Hepatic stellate cell (primary cell): ENCODE measurements at places on chromosomes 1 and 21.

DNA sequence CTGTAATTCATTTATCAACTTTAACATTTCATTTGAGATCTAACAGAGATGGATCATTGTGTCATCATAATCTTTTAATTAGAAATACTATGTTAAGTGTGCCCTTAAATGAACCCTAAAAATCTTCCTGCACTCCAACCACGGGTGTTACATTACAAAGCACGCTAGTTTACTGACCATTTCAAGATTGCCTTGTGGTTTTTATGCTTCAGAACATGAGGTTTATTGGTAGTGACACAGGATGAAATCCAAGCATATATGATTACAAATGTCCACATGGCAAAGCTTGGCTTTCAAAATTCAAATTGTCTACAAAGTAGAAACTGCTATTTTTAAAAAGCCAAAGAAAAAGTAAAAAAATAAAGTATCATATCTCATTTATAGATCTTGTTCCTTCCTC is 190.4 kb upstream of the USP25 start:
- no peak for DNase-seq

DNA sequence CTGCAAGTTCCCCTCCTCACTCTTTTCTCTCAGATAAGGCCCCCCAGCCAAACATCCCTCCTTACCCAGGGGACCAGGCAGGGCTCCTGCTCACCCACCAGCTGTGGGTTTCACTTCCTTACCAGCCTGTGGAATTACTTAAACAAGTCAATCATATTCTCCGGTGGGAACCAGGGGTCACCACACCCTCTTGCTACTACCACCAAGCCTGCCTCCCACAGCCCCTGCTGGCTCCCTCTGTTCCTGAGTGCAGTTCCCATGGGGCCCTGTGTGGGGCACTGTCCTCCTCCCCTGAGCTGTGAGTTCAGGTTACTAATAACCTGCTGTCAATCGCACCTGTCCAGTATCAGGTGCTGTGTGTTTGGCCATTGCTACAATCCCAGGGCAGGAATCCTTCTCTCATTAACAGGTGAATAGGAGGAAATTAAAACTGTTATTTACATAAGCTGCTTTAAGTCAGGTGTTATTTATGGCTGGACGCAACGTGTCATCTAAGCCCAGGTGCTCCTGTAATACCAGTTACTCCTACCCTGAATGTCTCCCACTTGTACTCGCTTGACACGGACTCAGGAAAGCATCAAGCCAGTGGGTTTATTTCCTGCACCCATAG is 53.1 kb upstream of the LBR start:
- no peak for DNase-seq

- DNase-seq, result no peak
These were observed 58.3 kb downstream of the MSH4 start for GRCh38 chr1:75855010-75855409.

DNA sequence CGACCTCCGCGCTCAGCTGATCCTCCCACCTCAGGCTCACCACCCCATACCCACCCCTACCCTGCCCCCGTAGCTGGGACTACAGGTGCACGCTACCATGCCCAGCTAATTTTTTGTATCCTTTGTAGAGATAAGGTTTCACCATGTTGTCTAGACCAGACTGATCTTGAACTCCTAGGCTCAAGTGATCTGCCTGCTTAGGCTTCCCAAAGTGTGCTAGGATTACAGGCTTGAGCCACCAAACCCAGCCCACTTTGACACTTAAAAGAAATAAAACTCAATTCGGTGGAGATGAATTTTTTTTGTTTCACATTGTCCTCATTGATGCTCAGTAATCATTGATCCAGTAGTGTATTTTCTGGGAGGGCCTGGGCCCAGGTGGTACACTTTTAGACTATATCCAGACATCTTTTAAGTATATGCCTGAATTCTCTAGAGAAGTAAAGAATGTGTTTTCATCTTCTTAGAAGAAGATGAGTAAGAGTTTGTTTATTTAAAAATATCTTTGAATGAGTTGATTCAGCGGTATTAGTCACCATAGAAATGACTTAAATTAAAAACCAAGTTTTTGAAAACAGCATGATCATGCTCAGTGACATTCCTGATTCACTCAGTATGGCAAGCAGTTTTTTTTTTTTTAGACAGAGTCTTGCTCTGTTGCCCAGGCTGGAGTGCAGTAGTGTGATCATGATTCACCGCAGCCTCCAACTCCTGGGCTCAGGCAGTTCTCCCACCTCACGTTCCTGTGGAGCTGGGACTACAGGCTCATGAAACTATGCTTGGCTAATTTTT is 57.8 kb downstream of the EPB41 start:
- DNase-seq, result peak; percentile 61
